ENCODE measurements at places on chromosomes 1 and 21.

GRCh38 chr1:211126622-211127021, 7.3 kb downstream of the KCNH1 start:
- no peak for DNase-seq

DNA sequence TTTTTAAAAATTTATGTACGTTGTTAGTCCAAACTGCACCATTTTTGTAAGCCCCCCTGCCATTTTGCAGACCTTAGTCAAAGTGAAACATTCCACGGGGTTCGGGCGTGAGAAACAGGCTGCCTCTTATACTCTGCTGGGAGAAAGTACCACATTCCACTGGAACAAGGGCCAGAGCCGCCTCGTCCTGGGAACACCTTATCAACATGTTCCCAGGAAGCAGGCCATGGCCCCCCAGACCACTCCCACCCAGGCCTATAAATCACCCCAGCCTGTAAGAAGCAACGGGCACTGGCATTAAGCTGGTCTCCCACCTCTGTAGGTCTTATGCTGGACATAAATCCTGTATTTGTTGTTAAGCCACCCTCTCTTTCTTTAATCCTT, 854 bp upstream of the ZRANB2 start:
- DNase-seq = no peak

GRCh38 chr1:42170779-42171621, 6.5 kb upstream of the GUCA2A start:
- no peak for DNase-seq

DNA sequence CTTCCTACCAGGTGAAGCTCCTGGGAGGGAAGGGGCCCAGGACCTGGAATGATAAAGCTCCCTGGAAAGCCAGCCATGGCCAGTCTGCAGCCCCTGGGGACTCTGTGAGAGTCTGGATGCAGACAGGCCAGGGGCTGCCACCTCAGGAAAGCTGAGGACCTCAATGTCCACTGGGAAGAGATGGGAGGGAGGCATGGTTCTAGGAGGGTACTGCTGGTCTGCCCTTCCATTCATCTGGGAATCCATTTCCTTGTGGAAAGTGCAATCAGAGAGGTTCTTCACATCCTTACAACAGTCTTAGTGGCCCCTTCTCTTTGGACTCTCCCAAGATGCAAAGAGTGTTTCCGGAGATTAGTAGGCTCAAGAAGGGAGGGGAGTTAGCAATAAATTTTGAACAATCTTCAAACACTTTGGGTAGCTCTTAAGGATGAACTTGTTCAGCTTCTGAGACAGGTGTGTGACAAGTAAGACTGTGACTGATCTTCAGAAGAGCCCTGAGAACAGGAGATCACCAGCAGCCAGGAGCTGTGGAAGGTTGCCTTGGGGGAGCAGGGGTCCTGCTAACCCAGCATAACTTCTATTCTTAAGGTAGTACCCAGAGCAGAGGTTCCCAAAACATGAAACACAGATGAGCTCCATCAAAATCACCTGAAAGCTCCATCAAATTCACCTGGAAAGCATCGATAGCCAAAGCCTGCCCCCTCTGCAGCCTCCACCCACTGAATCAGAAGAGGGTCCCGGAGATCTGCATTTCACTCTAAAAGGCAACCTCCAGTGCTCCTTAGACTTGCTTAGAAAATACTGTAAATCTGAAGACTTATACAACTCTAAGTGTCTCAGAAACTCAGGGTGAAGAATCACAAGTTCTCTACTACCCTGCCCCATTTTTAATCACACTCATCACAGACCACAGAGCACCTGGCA, 616 bp upstream of the LAX1 start:
- no peak for DNase-seq

GRCh38 chr1:112702420-112703261, 4.3 kb downstream of the RHOC start:
- no peak for DNase-seq

GRCh38 chr21:38303300-38303699, 46.5 kb downstream of the KCNJ15 start:
- no peak for DNase-seq

DNA sequence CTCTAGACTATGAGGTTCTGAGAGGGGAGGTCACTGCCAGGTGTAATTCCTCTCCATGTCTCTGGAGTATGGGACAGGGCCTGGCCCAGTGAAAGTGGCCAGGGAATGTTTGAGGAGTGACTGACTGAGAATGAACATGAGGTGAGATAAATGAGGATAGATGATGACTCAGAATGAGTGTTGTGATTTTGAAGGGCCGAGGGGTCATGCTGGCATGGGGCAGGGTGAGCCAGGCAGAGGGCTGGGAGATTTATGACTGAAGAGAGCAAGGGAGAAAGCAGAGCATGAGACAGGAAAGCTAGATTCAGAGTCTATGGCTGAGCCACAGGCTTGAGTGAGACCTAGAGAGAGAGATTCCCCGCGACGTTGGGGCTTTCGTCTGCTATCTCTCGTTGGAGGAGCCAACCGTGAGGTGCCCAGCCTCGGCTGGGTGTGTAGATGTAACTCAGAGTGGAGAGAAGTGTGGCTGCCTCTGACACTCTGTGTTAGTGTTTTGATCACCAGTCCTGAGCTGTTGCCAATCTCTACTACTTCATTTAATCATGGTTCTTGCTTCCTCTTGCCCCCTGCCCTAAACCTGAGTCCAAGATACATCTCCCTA, 50.1 kb downstream of the FOXD2 start:
- no peak for DNase-seq

GRCh38 chr1:247638011-247638410, 32.6 kb downstream of the OR2G3 start:
- DNase-seq = no peak

DNA sequence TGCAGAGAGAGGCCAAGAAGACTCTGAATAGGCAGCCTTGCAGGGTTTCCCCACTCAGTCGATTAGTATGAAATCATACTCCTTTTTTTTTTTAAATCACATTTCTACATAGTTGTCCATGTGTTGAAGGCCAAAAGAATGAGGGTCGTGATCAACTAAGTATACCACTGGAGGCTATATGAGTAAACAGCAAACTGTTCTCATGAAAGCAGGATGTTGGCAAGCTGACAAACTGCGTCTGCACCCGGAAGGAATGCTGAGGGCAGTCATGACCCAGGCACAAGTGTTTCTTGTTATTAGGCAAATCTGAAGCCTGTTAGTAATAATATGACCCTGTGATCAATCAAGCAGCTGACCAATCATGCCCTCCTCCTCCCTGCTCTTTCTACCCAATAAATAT, 213.2 kb downstream of the USH2A start:
- no peak for DNase-seq

GRCh38 chr1:35561297-35561971, 3.8 kb downstream of the NCDN start:
- no peak for DNase-seq

- no peak for DNase-seq
These were observed 576.2 kb downstream of the MATN1 start for GRCh38 chr1:30147188-30147587.

GRCh38 chr21:17769447-17769845, 49.7 kb downstream of the C21orf91 start:
- no peak for DNase-seq

- DNase-seq = peak; percentile 34
These were observed 16.2 kb downstream of the PLEKHO1 start for GRCh38 chr1:150165622-150166612.

DNA sequence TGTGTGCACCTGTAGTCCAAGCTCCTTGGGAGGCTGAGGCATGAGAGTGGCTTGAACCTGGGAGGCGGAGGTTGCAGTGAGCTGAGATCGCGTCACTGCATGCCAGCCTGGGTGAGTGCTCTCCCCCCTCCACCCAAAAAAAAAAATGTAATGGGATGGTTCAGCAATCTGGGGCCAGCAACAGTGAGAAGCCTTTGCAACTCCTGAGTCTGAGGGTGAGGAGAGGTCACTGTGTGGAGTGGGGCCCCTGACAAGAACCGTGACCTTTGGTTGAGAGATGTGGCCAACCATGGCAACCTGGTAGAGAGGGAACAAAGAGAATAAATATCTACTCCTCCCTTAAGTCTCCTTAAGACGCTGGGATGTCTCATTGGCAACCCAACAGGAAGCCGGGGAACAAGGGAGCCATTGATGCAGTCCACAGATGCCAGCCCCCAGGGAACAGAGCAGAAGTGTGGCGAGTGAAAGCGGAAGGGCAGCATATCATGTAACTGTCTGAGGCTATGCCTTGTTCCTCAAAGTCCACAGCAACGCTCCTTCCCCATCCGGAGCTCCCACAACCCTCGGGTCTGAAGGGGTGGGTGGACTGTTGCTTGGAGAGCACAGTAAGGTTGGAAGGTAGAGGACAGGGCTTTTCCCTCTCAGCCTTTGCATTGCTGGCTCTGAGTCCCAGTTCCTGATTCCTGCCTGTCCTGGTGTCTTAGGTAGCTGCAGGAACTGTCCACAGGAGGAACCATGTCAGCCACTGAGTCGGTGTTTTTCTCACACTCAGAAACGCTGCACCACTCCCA, 8.3 kb downstream of the TRNP1 start:
- DNase-seq = no peak

DNA sequence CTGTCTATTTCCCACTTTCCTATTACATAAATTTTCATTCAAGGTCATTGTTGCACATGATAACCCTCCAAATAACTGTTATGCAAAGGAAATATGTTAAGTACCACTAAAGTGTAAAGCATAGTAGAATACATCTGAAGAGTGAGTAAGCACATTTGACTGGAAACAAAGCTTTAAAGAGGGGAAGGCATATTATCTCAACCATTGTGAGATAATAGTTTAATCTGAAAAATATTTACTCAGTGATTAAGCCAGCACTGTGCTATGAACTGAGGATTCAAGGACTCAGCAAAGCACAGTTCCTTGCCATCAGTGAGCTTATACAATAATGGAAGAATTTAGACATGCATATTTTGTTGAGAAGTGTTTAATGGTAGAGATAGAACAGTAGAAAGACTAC, 127.4 kb downstream of the HMCN1 start:
- no peak for DNase-seq

GRCh38 chr1:84719543-84720217, 29.4 kb upstream of the SSX2IP start:
- no peak for DNase-seq

- DNase-seq = no peak
These were observed 11.4 kb downstream of the DMRTB1 start for GRCh38 chr1:53470584-53470983.

DNA sequence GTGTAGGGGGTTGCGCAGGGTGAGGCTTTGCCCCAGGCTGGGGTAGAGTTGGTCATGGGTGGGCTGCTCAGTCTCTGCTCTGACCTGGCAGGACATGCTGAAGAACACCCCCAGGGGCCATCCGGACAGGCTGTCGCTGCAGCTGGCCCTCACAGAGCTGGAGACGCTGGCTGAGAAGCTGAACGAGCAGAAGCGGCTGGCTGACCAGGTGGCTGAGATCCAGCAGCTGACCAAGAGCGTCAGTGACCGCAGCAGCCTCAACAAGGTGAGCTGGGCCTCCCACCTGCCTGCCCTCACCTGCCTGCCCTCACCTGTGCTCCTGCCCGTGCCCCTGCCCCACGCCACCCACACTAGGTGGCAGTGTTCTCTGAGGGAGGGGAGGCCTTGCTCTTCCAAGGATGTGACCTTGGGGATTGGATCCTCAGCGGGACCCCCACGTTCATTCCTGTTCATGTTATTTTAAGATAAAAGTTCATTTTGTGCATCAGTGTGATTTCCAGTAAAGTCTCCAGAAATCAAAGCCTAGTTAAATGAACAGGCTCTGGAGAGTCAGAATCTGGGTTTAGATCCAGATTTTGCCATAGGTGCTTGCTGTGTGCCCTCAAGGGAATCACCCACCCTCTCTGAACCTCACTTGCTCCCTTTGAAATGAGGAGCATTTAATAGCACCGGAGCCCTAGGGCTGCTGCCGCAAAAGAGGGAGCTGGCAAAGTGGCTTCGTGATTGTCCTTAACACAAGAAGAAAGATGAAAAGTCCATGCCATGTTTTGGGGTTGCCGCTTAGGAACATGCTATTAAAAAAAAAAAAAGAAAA, 87.9 kb downstream of the ARHGEF10L start:
- no peak for DNase-seq

DNA sequence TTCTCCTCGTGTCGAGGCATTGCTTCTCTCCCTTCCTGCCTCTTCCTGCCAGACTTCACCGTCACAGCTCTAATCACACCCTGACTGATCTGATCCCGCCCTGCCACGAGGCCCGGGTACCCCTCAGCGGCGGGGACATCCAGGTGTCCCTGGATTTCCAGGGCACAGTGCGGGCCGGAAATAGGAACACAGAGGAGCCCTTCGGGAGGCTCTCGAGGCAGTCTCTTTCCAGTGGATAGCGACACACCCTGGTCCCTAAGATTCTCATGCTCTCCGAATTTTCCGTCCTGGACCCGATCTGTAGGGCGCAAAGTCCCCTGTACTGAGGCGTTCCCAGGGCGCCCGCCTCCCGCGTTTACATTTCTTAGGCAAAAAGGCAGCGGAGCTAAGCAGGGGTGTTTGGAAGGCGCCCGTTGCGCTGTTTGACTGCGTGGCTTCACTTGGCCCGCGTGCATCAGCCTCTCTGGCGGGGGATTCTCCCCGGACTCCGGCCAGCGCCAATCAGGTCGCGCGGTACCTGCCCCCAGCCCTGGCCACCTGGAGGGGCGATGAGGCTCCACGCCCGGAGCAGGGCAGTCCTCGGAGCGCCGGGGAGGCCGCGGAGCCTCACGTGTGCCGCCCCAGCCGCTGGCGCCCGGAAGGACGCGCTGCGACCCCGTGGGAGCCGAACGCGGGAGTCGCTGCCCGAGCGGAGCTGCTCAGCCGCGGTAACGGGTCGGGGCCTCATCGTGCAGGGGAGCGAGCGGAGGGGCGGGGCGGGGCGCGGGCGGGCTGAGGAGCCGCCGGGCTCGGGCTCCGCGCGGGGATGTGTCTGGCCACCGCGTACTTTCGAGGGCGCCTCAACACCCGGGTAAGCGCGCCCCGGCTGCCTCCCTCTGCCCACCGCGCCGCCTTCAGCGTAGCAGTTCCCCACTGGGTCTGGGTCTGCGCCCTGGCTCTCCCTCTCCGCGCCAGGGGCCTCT, at the start of gene FAM163A:
TSS of gene FAM163A (plus strand) at position 575 of the 962 bp plus-strand sequence. CDS start 69,807 bp downstream, outside the sequence.
- peak; percentile 8 for DNase-seq

DNA sequence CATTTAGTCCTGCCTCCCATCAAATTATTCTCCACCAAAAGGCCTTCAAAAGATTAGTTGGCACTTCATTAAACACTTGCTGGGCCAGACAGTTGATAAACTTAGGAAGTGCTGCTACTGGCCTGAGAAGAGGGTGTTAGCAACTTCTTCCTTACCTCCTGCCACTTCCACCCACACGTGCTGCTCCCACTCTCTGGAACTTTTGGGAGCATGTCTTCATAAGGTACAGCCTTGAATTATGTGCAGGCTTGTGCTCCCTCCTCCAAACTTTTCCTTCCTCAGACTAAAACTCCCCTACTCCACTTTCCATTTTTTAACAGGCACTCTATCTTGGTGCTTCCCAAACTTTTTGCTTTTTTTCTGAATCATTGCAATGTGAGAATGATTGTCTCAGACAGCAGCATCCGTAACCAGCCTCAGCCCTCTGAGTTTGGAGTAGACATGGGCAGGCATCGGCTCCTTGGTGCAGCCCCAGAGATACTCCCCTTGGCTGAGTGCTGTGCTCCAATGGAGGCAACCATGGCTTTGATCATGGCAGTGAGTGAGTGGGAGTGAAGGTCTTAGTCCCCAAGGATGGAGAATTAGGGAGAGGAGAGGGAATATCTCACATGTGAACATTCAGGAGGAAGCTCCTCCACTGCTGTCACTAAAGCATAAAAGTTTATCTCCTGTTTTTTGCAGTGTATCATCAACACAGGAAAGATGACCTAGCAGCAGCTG, 8.7 kb upstream of the LELP1 start:
- no peak for DNase-seq

Data from stimulated activated CD4-positive, alpha-beta T cell treated with anti-CD3 and anti-CD28 coated beads, Interleukin-1b, Interleukin-23, amount 100 ng/mL, for 48 hours (primary cell).